ENCODE measurements at places on chromosomes 5 and 9.

DNA sequence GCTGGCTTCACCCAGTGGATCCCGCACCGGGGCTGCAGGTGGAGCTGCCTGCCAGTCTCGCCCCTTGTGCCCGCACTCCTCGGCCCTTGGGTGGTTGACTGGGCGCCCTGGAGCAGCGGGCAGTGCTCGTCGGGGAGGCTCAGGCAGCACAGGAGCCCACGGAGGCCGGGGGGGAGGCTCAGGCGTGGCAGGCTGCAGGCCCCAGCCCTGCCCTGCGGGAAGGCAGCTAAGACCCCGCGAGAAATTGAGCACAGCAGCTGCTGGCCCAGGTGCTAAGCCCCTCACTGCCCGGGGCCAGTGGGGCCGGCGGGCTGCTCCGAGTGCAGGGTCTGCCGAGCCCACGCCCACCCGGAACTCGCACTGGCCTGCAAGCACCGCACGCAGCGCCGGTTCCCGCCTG is 3.7 kb upstream of the ADAMTS6 start:
- no peak for DNase-seq

GRCh38 chr9:107559494-107560086 is 70.0 kb upstream of the KLF4 start:
- DNase-seq = no peak

DNA sequence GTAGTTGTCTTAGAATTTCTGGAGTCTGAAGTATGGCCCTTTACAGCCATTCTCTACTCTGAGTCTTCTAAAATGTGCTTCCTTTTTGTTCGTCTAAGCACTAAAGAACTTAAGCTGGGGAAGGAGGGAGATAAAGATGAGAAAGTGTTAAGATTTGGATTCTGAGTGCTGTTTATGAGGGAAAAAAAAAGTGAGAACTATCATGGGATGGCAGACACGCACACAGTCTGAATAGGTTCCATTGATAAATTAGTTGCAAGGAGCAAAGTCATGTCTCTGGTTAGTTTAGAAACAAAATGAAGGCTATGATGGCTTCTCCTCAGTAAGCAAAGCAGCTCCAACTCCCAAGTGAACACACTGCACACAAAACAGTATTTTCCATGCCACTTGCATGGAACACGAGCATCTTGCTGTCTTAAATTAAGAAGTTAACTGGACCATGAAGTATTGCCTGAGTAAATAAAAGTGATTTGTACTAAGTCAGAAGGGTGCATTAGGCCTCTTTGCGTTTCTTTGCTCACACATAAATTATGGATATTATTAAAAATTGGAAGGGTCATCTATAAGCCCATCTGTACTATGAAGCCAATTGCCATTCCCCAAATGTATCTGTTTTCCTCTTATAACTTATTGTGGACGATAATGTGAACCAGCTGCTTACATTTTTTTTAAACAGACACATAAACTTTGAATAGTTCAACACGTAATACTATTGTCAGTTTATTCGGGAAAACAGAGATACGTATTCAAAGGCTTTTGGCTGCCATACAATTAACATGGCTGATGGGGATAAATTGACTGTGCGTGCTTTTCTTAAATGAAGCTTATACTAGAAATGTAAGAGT is 199.3 kb downstream of the SGCD start:
- no peak for DNase-seq

GRCh38 chr9:14307989-14308852 is 5.7 kb downstream of the NFIB start:
- DNase-seq = no peak

- DNase-seq = no peak
Observed at GRCh38 chr5:131525805-131526204, 109.2 kb downstream of the RAPGEF6 start.

GRCh38 chr9:20419533-20419932 is 202.8 kb downstream of the MLLT3 start:
- no peak for DNase-seq

- DNase-seq = no peak
Observed at GRCh38 chr5:38751103-38751502, 94.7 kb upstream of the OSMR start.

GRCh38 chr5:87529486-87530076 is 116.9 kb upstream of the CCNH start:
- DNase-seq = no peak

DNA sequence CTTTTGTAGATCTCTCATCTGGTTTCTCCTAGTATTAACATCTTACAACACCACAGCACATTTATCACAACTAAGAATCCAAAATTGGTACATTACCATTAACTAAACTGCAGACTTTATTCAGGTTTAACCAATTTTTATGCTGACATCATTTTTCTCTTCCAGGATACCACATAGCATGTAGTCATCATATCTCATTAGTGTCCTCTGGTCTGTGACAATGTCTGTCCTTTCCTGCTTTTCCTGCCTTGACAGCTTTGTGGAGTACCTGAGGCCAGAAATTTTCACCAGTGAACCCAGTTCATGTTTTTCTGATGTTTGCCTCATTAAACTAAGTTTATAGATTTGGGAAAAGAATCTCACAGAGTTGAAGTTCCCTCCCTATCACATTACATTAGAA is 294.7 kb upstream of the TNC start:
- no peak for DNase-seq

DNA sequence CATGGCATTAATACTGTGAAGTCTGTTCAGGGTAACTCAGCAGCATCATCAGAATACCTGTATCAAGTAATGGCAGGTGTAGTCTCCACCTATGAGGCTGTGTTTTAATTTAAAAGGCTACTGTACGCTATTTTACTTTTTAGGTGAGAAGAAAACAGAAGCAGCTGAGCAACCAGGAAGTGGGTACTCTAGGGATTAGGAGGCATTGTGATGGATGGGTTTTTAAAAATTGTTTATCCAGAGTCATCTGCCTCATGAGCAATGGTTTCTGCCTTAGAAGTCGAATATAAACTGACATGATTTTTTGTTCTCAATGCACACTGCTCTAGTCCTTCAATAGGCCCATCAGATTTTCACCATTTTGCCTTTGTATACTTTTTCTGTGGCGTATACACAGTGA is 42.6 kb downstream of the PSIP1 start:
- no peak for DNase-seq

GRCh38 chr5:105956456-105957196 is 1714.1 kb downstream of the EFNA5 start:
- no peak for DNase-seq

GRCh38 chr5:5423586-5423985 is 1.1 kb downstream of the ICE1 start:
- no peak for DNase-seq

- no peak for DNase-seq
Observed at GRCh38 chr5:40834391-40834848, 602 bp downstream of the RPL37 start.

- DNase-seq = no peak
Observed at GRCh38 chr5:177361418-177362291, 3.9 kb downstream of the RGS14 start.

DNA sequence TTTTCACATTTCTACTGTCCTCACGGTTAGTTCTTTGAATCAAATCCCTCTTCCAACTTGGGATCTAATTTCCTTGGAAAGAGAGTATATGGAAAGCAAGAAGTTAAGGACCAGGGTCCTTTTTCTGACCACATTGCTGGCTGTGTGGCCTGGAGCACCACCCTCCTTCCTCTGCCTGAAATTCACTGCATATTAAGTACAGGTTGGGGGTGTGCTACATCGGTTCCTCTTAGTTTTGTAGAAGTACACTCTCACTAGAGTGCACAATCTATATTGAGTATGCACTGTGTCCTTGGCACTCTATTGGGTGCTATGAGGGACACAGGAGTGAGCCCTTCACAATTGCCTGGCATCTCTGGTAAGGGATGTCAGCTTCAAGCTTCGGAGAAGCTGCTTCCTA is 53.8 kb upstream of the KLF9 start:
- DNase-seq = no peak

GRCh38 chr5:28807195-28807729 is 1768.9 kb upstream of the CDH9 start:
- no peak for DNase-seq

DNA sequence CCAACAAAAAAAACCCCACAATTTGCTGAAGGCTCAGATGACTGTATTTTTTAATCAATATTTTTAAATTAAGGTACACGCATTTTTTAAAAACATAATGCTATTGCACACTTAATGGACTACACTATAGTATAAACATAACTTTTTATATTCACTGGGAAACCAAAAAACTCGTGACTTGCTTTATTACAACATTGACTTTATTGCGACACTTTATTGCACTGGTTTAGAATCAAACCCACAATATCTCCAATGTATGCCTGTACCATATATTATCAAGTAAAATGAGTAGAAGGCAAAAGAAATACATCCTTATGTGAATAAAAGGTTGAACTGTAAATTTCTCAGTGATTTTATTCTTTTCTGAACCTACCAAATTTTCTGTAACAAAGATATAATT is 53.7 kb downstream of the RICTOR start:
- no peak for DNase-seq

- DNase-seq = no peak
Observed at GRCh38 chr5:167998148-167998767, 293.2 kb upstream of the WWC1 start.

- no peak for DNase-seq
Observed at GRCh38 chr5:65955746-65956145, 29.4 kb downstream of the ERBIN start.

DNA sequence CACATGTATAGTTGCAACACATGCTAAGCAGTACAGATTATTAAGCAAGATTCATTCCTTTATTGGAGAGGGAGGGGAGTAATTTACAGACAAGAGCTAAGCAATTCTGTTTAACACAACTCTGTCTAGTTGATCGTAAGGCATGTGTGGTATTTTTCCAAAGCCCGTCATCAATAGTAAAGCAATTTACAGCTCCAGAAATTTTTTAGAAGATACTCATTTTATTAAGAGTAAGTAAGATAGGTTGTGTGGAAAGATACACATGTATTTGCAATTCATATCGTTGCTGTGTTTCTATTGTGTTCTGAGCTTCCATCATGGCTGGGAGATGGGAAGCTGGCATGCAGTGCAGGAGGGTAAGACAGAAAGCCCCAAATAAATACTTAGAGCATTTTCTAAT is 289.2 kb upstream of the TMEM161B start:
- DNase-seq = no peak

GRCh38 chr5:165400086-165400485 is 1894.7 kb downstream of the MAT2B start:
- no peak for DNase-seq

- DNase-seq = no peak
Observed at GRCh38 chr5:141135030-141135717, at the start of gene PCDHB5. Gene PCDHB5 (plus strand): TSS chr5:141135206. CDS start chr5:141135435, 229 bp downstream.

- DNase-seq = no peak
Observed at GRCh38 chr9:138049779-138050471, 172.3 kb downstream of the CACNA1B start.

GRCh38 chr5:128084228-128085167 is 932 bp downstream of the SLC12A2 start:
- no peak for DNase-seq

DNA sequence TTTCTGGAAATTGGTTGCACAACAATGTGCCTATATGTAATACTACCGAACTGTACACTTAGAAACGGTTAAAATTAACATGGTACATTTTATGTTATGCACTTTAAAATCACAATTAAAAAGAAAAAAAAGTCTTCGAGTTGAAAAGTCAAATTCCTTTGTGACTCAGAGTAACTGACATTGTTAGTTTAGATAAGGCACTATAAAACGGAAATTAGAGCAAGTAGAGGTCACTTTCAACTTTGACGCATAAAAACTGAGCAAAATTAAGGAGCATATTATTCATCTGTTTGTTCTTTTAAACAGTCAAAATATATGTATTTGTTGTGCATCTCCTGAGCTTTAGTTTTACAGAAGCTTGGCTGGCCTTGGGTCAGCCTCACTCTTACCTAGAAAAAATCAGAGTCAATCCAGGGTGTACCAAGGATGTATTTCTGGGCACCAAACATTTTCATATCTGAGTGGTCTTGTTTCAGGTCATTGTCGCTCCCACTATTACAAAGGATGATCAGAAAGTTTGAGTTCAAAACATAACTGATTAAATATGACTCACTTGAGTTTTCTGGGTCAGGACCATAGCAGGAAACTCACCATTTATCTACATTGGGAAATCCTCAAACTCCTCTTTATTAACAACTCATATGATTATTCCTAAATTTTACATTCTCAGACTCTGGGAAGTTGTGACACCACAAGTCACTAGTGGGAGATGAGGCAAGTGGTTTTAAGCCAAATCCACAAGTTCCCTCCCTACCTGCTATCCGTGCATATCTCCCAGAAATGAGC is 160.6 kb downstream of the CCDC192 start:
- no peak for DNase-seq

DNA sequence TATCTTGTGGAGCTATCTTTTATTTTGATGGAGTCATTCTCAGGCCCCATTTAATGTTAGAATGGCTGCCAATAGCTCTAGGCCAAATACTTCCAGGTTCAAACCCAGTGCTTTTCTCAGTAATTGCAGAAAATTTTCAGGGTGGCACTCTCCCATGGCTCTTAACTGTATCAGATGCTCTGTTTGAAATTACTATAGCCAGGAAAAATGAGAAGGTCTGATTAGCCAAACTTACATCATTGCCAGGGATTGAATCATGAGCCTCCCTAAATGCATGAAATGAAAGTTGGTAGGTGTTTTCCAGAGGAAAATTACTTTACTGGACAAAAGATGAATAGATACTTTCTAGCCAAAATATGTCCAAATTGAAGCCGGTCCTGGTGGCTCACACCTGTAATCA is 404.8 kb downstream of the MAT2B start:
- DNase-seq = no peak

DNA sequence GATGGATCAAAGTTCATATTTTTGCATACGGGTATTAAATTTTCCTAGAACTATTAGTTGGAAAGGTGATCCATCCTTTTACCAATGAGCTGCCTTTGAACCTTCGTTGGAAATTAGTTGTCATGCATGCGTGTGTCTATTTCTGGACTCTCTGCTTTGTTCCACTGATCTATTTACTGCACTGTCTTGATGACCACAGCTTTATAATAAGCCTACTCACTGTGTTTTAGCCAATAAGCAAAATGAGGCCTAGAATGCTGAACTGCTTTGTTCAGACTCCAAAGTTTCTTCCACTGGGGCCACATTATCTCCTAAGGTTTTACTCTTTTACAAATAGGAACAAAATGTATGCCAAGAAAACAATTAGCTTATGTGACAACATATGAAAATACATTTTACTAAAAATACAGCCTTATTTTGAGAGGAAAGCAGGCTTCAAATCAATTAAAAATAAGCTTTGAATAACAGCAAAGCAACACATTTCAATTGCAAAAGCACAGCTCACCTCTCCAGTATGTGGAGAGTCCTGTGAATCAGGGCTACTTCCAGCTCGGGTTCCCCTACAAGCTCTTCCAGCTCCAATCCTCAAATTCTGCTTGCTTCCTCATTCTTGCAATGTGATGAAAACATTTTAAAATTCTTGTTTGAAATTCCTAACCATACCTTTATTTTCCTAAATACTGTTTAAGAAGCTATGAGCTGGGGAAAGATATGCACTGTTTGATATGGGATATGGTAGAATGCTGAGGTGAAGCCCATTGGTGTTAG is 72.0 kb downstream of the RETREG1 start:
- no peak for DNase-seq

DNA sequence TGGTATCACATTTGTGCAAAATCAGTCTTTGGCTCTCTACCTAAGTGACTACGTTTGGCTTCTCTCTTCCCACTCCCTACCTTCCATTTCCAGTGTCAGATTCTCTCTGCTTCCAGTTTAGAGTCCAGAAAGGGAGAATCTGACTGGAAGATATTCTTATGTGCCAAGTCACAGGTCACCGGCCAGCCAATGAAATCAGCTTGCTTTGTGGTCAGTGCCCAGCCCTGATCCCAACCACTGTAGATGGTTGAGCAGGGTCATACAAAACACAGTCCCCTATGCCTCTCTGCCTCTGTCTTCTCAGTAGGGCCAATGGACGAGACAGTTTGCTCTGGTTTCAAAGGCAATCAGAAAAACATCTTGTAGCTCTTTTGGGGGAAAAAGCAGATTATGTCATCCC is 15.6 kb upstream of the EPB41L4B start:
- DNase-seq = no peak
